ENCODE measurements at places on chromosomes 11 and 22. TPM values are rescaled to one million over a fixed set of nuclear protein-coding genes. Genes with fewer than 3 reads are reported as not detected.

MS4A6A gene
- 237 TPM for total RNA-seq

CARD18 gene
- total RNA-seq, result not detected

WNT7B gene
- total RNA-seq, result not detected

PATE4 gene
- total RNA-seq, result not detected

OR4D5 gene
- total RNA-seq, result not detected

All from mononuclear cell (primary cell).